ENCODE measurements at places on chromosomes 7 and 10.

DNA sequence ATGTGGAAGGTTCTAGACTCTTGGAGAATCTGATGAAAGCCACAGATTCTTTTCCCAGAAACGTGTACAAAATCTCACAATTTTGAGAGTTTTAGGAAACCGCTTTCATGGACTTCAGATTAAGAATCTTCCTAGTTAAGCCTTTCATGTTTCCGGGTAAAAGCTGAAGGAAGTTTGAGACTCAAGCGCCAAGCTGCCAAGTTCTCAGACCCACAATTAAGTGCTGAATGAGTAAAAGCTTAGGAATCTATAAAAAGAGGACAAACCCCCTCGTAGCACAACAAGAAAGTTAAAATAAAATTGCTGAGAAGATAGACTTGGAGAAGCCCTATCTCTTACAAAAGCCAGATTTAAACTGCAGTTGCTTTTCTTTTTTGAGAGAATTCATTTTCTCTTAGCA is 99.6 kb downstream of the ST8SIA6 start:
- DNase-seq: no peak

- no peak for DNase-seq
Observed at GRCh38 chr10:83166344-83166743, 973.0 kb upstream of the GHITM start.

DNA sequence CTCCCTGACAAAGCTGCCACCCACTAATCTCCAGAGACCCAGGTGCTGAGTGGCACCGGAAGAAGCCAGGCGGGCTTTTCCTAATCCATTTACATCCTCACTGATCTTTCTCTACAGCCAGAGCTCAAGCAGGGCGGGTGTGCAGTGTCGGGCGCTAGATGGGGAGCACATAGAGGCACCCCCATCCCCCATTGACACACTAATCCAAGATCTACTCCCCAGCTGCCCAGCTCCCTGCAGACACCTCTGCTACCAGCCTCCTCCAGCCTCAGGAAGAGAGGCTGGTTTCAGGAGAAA is 22.2 kb downstream of the FRMPD2 start:
- no peak for DNase-seq

- no peak for DNase-seq
Observed at GRCh38 chr10:51244309-51244708, 170.0 kb downstream of the PRKG1 start.

DNA sequence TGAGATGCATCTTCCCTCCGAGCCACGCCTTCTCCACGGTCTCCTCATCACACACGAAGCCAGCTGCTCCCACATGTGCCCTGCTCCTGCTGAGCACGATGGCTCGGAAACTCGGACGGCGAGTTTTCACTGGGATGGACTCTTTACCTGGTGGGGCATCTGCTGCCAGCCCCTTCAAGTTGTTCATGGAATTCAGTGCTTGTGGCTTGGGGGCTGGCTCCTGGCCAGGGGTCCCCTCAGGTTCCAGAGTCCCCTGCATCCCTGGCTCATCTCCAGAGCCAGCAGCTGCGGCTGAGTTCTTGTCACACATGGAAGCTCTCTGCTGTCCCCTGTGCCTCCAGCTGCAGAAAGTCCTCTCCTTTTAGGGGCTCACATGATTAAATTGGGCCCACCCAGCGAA is 654.0 kb downstream of the SDK1 start:
- DNase-seq: no peak

Data from glomerular endothelial cell (primary cell).